Fibroblast of gingiva (primary cell): ENCODE measurements at places on chromosomes 11 and 22.

DNA sequence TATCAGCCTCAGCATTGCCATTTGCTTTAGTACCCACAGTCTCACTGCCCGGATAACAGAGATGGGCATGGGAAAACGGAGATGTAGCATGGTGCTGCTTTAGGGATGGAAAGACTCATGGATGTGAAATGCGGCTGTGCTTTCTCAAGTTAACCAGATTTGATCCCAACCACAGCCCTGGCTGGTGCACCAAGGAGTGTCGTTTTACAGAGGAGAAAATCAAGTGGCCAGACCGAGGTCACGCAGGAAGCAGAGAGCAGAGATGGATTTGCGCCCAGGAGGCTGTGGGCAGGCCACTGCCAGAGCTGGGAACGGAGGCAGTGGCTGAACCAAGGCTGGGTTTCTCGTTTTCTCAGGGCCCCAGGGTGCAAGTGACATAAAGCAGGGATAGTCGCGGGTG lies 9.0 kb downstream of the MB start:
- DNase-seq, result peak; percentile 67

- DNase-seq, result no peak
Observed at GRCh38 chr22:44743804-44744211, 8.6 kb upstream of the ARHGAP8 start.

- DNase-seq, result no peak
Observed at GRCh38 chr11:13289081-13289480, 11.5 kb downstream of the BMAL1 start.

DNA sequence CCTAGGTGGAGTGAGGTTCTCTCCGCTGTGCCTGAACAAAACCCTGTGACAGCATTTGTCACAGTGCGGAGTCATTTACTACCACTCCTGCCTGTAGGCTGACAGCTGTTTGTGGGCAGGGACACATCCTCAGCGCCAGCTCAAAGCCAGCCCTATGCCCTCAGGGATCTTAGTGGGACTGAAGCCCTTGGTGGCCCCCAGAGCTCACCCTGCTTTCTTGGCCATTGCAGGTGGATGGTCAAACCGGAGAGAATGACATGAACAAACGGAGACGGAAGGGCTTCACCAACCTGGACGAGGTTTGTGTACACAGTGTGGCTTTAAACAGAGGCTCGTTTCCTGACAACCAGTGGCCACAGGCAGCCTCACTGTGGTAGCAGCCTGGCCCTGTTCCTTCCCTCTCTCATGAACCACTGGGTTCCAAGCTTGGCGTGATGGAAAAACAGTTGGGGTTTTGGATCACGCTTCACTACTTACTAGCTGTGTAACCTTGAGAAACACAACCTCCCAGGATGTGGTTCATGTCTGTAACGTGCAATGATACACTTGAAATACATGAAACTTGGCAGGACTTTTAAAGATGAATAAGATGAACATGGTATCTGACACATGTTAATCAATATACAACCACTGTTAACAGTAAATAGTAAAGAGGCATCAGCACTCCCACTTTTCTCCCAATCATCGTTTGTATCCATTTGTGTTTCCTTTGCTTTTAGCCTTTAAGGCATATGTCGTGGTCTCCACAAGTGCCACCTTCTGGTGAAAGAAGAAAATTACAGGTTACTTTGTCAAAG lies 125.8 kb downstream of the MICAL2 start:
- peak; percentile 80 for DNase-seq

GRCh38 chr11:57434640-57435546 lies 8.0 kb upstream of the SLC43A3 start:
- peak; percentile 93 for DNase-seq

- DNase-seq, result no peak
Observed at GRCh38 chr11:115720602-115721245, 216.5 kb upstream of the CADM1 start.

DNA sequence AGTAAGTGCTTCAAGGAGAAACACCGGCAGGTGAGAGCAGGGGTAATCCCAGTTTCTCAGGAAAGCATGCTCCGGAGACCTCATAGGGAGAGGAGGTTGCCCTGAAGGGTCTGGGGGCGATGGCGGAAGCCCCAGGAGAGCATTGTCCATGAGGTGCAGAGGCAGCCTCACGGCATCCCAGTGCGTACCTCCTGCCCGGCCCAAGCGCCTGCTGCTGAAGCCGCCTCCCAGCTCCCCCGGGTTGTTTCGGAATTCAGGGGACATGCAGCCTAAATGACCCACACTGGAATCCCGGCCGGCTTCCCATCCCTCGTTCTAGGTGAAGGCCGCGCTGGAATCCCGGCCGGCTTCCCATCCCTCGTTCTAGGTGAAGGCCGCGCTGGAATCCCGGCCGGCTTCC lies 2.7 kb downstream of the ZBED4 start:
- DNase-seq, result no peak

GRCh38 chr22:35324067-35324466 lies 24.4 kb downstream of the TOM1 start:
- DNase-seq, result no peak

GRCh38 chr11:95372097-95372656 lies 141.2 kb upstream of the SESN3 start:
- DNase-seq, result no peak

- DNase-seq, result no peak
Observed at GRCh38 chr11:71102251-71102995, 150.0 kb downstream of the SHANK2 start.

DNA sequence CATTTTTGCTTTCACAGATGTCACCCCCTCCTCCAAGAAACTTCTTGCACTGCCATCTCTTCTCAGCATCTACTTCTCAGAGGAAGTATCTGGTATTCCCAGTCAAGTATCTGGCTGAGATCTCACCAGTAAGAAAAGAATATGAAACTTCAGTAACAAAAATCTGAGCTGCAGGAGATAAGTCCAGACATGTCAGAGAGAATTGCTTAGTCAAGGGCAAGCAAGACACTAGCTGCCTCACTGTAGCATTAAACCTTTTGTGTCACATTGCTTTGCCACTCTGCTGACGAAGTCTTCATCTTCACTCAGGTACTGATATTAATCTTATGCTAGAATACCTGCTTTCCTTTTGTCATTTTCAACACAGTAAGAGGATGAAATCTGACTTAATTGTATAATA lies 70.6 kb upstream of the ZC3H12C start:
- DNase-seq, result no peak

DNA sequence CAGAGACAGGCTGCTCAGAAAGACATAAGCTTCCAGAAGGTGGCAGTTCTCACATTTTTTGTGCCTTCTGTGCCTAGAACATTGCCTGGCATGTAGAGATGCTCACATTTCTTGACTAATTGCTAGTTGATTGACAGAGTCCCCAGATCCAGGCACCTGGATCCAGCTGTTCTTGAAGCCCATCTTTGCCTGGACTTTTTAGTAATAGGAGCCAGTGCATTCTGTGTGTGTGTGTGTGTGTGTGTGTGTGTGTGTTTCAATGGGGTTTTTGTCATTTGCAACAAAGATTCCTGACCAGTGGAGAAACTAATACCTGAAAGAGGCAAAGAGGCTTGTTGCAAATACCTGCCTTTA lies 15.1 kb downstream of the MRGPRF start:
- DNase-seq, result no peak

GRCh38 chr11:14934641-14935351 lies 37.4 kb downstream of the CALCA start:
- no peak for DNase-seq

DNA sequence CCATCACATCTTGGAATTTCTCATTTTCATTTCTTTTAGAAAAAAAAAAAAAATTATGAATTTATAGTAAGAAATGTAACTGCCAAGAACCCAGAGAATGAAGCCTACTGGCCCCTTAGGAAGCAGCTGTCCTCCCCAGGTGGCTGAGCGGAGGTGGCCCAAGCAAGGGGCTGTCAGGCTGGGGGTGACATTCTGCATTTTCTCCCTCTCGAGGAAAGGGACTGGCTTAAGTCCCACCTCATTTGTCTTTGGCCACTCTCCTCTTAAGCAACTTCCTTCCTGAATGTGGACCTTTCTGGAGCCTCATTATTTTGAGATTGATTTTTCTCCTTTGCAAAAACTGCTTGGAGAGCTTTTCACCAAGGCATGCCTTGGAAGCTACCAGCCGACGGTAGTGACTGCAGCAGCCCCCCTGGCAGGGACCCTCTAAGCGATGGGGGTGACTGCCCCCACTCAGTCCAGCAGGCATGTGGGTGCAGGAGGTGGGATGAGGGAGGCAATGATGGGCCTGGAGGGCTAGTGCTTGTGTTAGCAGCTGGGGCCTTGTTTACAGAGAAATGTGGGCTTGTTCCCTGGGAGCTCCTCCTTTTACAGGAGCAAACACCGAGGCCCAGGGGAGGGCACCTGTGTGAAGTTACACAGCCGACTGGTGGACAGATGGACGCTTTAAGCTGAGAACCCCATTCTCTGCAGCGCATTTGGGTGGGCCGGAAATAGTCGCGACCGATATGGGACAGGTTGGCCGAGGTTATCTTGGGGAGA lies 111.7 kb downstream of the MORC2 start:
- DNase-seq, result no peak

- no peak for DNase-seq
Observed at GRCh38 chr11:130455483-130456127, 7.2 kb downstream of the ADAMTS15 start.

DNA sequence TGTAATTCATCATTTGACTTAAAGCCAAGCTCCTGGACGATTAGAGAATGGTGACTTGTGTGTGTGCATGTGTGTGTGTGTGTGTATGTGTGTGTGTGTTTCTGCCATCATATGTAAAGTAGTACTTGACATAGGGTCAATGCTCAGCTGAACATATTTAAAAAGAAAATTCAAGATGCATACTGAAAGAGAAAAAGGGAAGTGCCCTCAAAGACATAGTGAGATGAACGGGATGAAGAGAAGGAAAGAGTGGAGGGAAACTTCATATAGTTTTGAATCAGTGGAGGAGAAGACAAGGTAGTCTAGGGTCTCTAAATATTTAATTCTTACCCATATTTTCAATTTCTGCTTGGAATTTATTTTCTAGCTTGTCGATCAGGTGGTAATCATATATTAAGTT lies 4.0 kb downstream of the TCN1 start:
- DNase-seq, result no peak

DNA sequence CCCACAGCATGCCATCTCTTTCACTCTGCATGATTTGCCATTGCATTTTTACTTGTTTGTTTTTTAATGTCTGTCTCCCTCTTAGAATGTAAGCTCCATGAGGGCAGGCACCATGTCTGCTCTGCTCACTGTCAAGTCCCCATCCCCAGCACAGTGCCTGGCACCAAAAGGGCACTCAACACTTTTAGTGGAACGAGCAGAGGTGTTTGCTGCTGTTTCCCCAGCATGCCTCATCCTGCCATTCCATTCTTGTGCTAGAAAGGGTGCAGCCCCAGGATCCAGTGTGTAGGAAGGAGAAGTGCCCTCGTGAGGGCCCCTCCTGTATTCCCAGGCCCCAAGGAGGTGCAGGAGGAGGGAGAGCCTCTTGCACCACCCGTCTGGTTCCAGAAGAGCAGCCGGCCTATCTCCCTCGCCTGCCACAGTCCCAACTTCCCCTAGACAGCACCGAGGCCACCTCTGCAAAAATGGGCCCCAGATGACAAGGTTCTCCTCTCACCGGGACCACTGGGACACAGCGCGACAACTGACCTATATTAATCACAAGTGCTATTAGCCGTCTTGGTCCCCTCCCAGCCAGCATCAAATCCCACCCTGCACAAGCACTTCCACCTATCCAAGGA lies 33.3 kb upstream of the CACNG2 start:
- no peak for DNase-seq

GRCh38 chr22:29269230-29269604 lies 1.1 kb downstream of the EWSR1 start:
- DNase-seq, result no peak

GRCh38 chr11:2825889-2826678 lies 59.5 kb downstream of the CDKN1C start:
- peak; percentile 95 for DNase-seq

DNA sequence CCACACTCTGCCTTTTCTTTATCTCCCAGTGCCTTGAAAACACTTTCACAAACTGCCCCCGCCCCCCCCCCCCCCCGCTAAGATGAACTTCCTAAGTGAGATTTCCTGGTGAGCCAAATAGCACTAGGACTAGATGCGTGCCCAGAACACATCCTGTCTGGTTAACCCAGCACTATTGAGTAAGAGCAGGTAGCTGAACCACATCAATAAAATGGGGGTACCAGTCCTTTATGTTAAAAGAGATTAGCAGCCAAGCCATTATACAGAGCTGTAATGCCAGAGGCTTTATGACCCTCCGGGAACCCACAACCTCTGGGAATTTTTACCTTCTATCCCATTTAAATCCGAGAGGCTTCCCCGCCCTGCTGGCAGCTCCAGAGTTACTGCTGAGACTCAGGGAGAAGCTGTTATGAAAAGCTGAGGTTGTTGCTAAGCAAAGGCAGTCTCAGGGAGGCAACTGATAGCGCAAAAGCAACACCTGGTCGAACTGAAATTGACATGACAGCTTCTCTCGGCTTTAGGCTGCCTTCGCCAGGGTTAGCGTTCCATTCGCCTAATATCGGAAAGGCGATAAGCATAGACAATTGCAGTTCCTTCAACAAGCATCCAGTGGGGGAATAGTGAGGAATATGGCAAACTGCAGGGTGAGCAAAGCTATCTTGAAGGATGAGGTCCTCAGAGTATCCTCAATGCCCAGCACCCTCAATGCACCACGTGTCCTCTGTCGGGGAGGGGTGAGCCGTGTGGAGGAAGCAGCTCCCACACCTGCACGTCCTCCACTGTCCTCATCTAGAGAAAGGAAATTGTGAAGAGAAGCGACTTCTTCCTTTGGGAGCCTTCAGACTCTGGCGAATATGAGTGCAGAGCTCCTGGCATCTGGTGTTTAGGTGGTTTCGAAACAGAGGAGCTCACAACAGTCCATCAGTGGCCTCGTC lies 977.0 kb downstream of the NTM start:
- DNase-seq, result no peak

- peak; percentile 69 for DNase-seq
Observed at GRCh38 chr11:65288706-65289536, 25.7 kb upstream of the CDC42EP2 start.

DNA sequence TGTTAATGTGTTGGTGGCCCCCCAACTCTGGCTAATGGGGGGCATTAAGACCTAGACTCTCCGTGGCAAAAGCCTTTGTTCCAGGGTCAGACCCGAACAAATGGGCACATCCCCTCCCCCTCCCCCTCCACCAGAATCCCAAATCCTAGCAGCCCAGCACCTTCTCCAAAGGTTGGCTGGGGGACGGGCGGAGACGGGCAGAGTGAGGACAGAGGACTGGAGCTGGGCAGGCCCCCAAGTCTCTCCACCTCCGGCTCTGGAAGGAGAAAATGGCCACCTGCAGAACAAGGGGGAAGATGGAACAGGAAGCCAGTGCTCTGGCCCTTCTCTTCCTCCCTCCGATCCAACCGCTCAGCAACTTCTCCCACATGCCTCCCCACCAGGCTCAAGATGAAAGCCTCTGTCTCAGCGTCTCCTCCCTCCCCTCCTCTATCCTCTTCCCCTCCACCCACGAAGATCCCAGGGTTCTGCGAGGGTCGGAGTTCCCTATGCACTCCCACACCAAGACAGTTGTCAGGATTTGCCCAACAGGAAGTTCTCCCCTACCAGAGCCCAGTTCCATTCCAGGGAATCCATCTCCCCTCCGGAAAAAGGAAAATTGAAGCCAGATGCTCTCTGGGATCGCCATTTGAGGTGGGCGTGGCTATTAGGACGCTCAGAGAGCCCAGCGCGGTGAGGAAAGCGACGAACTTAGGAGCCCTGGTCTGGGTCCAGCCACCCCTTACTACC lies 20.1 kb downstream of the ADA2 start:
- DNase-seq, result peak; percentile 48

- DNase-seq, result no peak
Observed at GRCh38 chr11:27933992-27934829, 173.7 kb downstream of the KIF18A start.
